Suppressor macrophage treated with lipopolysaccharide for 4 hours (primary cell): ENCODE measurements at places on chromosomes 1 and 21.

DNA sequence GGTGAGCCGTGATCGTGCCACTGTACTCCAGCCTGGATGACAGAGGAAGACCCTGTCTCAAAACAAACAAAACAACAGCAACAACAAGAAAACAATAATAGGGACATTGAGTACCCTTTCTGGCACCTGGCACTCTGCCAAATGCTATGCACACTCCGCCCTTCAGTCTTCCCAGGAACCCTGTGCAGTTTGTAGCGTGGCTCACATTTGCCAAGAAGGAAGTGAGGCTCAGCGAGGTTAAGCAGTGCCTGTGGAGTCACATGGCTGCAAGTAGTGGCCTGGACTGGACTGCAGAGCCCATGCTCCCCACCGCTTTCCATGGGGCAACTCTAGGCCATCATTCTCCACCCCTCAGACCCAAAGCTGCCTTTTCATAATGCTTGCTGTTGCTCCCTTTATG is 5.3 kb upstream of the EVA1B start:
- peak; percentile 72 for DNase-seq

- peak; percentile 48 for DNase-seq
Measured at GRCh38 chr1:43936431-43937151, 3.0 kb downstream of the ARTN start.

DNA sequence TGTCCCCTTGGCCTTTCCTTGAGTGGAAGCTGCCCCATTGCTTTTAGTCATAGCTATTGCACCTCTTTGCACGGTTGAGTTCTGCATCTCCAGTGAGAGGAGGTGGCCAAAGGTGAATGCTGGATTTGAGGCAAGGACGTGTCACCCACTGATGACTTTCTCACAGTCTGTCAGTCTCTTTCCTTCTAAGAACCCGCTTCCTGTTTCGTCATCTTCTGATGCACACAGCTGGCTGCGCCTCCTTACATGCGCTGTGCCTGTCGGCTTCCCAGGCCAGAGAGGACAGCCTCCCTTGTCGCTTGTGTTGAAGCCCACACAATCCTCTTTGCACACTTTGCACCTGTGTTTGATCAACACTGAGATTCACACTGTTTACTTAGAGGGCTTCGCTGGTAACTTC is 41.8 kb upstream of the PWP2 start:
- peak; percentile 70 for DNase-seq

GRCh38 chr1:72009173-72010093 is 272.9 kb downstream of the NEGR1 start:
- no peak for DNase-seq

GRCh38 chr21:37667380-37667779 is 248.9 kb downstream of the KCNJ6 start:
- no peak for DNase-seq

DNA sequence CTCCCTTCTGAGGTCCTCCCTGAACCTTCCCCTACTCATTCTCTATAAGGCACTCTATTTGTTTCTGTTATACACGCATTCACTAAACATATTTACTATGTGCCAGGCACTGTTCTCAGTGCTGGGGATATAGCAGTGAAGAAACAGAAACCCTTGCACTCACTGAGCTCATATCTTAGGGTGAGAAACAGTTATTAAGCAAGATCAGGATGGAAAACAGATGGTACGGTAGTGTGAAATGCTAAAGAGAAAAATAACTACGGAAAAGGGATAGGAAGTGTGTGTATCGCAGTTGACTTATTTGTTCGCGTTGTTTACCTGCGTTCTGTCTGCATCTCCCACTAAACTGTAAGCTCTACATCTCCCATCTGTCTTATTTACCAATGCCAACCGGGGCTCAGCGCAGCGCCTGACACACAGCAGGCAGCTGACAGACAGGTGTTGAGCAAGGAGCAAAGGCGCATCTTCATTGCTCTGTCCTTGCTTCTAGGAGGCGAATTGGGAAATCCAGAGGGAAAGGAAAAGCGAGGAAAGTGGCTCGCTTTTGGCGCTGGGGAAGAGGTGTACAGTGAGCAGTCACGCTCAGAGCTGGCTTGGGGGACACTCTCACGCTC is 572 bp downstream of the CYB5RL start:
- DNase-seq: peak; percentile 19

DNA sequence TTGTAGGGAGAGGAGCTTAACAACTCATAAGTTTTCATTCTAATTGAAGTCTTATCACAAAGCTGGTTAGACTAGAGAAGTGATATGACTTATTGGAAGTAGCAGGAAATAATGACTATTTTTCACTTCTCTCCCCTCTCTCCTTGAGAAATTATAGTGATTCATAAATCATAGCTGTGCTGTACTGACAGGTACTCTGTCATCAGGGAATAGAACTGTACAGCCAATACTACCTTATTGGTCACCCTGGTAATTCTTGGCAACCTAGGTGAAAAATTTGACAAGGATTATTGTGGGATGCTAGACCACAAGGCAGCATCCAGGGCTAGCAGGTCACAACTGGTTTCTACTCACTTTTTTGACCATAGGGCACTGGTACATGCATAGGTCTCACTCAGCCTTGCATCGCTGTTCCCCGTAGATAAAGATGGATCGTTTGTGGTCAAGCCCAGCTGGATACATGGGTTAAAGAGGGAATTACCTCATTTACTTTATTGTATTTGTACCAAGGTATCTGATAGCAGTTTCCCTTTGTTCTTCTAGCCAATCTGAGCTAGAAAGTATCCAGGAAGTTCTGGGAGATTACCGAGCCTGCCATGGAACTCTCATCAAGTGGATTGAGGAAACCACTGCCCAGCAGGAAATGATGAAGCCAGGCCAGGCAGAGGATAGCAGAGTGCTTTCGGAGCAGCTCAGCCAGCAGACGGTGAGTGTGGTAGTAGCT is 113.6 kb downstream of the MACF1 start:
- no peak for DNase-seq

- DNase-seq: no peak
Measured at GRCh38 chr1:109354929-109355328, 42.8 kb downstream of the SORT1 start.

DNA sequence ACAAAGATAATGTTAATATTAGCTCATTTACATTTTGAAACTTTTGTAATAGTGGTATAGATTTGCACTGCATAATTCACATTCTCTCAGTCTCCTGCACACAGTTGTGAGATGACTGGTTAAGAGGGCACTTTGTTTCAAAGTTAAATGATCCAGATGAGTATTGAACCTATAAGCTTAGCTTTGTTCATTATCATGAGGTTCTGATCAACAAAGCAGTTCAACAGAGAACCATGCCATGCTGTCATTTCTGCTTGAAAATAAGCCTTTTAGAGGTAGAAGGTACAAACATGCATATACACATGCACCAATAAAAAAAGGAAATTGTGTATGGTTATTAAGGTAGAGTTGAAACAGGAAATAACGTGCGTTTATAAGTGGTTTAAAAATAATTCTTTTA is 4.8 kb downstream of the RAP1A start:
- DNase-seq: no peak

DNA sequence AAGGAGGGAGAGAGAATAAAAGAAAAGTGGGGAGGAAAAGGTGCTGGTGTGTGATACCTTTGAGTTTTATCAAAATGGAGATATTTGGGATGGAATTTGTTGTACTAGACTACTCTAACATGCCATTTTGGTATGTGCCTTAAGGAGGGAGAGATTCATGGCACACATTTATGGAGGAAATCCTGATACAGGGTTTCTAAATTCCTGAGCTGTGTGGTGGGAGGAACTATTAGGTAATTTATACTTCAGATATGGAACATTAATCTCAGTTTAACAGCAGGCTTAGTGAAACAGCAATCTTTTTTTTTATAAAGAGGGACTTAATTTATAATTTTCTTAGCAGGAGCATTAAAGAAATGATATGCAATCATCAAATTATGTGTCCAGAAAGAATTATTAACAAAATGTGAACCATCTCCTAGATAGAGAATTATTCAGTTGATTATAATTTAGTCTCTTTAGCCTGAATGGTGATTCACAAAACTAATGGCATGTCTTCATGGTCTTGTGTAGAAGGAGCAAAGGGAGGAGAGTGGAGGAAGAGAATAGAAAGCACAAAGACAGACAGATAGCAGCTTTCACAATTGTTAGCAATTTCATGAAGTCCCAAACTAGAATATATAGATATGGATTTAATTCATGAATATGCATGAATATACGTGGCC is 301.6 kb downstream of the HLX start:
- DNase-seq: no peak

- no peak for DNase-seq
Measured at GRCh38 chr1:14561014-14561693, 37.3 kb upstream of the KAZN start.

GRCh38 chr1:163231385-163231784 is 28.7 kb upstream of the RGS5 start:
- DNase-seq: no peak

- peak; percentile 87 for DNase-seq
Measured at GRCh38 chr1:201535046-201535918, 3.6 kb upstream of the NAV1 start.

DNA sequence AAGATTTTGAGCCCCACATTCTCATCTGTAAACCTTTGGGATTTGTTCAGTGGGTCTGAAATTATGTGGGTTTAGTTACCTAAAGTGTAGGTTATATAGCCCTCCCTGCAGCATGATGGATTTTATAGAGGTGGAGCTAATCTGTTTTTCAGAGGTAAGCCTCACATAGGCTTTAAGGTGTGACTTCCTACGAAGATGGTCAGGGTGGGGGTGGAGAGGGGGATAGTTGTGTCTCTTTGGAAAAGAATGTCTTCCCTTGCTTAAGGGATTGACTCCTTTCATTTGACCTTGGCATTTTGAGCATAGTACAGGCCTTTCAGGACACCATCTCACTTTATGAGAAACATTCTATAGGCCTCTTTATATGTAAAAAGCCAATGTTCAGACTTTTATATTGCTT is 3.4 kb downstream of the CACHD1 start:
- no peak for DNase-seq

DNA sequence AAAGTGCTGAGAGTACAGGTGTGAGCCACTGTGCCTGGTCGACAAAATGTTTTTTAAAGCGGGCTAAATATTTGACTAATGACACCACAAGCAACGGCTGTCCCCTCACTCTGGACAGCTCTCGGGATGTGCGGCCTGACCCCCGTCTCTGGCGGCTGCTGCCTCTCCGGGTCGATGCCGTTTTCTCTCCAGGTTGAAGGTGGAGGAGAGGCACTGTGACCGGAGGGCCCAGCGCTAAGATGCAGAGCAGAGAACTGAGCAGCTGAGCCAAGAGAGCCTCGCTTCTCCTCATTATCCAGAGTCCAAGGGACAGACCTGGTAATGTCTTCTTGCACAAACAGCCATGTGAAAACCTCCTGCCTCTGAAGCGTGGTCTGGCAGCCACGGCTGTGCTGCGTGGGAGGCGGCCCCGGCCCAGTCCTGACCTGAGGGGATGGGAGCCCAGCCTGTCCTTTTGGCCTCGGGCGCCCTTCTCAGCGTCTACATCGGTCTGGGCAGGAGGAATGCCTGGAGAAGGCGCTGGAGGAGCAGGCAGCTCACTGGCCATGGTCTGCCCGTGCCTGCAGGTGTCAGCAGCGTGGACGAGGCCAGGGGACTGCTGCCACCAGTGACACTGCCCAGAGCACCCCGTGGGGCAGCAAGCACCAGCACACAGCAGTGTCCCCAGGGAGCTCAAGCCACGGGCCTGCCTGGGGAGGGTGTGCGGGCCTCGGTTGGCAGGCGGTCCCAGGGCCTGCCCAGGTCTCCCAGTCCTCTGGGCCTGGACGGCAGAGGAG is 10.3 kb downstream of the MORN1 start:
- no peak for DNase-seq

DNA sequence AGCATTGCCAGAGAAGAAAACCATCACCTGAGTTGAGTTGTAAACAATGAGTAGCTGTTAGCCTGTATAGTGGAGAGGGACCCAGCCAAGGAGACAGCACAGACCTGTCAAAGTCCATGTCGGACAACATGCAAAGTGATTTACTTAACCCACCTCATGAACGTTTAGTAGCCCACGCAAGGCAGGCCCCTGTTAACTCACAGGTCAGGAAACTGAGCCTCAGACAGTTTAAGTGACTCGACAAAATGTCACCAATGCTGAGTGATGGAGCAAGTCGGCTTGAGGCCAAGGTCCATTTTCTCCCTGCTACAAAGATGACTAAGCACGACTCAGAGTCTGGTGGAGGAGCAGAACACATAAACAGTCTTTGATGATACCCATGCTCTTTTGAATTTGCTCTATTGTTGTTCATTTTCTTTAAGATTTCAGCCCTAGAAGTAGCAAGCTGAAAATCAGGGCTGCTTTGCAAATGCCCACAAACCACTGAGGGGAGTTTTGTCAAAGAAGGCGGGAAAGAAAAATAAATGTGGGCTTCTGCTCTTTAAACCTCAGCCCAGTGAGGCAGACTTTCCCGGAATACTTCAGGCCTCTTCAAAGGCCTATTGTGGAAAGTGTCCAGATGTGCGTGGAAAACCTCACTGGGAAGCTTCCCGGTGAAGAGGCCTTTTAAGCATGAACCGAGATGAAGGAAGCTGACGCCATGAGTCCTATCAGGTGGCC is 83.8 kb upstream of the HOOK1 start:
- DNase-seq: peak; percentile 59

DNA sequence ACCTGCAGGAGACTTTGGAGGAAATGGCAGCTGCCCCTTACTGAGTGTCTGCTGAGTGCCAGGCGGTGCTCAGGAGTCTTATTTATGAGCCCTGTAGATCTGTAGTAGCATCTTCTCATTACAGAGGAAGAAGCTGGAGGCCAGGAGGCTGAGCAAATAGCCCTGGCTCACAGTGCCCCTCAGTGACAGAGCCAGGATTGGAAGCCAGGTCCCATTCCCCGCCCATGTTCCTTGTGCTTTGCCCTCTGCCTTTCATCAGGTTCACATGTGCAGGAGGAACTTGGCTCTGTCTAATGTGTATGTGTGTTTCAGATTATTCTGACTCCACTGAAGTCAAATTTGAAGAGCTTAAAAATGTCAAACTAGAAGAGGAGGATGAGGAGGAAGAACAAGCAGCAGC is 21.2 kb downstream of the KDM4A start:
- DNase-seq: no peak

- no peak for DNase-seq
Measured at GRCh38 chr1:117495068-117495467, 110.8 kb upstream of the TENT5C start.

DNA sequence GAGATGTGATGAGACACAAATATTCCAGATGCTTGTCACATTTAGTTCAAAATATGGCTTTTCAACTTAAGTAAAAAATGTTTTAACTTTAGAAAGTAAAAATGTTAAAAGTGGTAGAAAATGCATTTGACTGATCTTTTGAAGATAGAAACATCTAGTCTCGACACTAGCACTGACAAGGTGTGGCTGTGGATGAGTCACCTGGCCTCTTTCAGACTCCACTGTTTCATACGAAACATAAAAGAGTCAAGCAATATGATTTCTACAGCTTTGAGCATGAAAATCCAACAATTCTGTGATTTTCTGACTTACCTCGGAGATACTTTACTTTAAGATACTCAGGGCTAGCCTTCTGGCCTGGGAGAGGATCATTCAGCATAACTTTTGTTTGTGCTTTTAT is 47.7 kb downstream of the TTC13 start:
- DNase-seq: no peak

DNA sequence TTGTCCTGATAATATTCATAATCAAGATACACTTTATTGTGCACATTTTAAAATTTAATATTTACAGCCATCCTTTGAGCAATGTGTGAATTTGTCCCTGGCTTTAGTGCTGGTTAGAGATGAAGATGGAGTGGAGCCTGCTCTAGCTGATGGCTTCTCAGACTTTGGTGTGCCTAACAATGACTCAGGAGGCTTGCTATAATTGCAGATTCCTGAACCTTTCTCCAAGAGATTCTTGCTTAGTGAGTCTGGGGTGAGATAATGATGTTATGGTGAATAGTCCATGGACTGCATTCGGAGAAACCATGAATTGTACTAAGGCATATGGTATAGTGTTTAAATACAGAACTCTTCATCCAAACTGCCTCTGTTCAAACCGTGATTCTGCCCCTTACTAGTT is 307.1 kb downstream of the PAPPA2 start:
- DNase-seq: no peak
